ENCODE measurements at places on chromosomes 7 and 10.

- DNase-seq = no peak
Observed at GRCh38 chr10:3566627-3567026, 218.4 kb downstream of the KLF6 start.

- DNase-seq = no peak
Observed at GRCh38 chr10:110147961-110148360, 59.4 kb upstream of the MXI1 start.

GRCh38 chr10:87991946-87992345, 128.5 kb downstream of the PTEN start:
- no peak for DNase-seq

DNA sequence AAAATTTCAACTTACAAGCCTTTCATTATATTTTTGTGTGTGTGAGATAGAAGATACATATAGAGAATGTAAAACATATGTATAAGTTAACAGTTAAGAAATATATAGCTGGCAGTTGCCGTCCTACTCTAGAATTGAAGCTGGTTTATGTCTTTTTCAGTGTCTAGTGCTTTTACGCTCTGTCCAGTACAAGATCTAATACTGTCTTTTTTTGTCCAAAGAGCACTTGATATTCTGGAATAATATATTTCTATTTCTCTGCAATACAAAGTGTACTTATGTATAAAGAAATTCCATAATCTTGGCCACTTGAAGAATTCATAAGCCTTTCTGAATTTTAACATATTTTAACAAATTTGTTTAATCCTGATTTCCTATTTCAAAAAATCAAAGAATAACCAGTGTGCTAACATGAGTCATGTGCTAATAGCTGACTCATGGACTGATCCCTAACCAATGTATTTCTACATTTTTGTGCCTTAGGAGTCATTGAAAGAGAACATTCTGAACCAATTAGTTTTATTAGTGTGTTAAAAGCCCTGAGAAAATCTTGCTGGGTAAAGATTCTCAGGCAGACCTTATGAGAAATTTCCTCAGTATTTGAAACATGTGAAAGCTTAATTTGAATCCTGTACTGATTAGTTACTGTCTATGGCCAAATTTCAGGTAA, 73.2 kb upstream of the CCAR1 start:
- DNase-seq = no peak

DNA sequence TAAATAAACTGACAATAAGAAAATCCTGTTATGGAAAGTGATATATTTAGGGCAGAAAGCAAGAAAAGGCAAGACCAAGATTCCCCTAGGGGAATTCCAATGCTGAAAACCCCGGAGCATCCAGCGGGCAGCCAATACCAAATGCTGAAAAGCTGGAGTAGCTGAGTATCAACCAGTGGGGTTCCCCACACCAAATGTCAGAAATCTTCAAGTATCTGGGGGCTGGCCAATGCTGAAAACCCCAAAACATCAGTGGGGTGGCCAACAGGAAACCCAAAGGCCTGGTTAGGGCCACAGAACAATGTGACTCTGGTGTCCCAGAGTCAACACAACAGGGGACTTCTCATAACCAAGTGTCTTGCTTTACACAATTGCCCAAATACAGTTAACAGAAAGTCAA, 271.8 kb upstream of the CACNA2D1 start:
- no peak for DNase-seq

DNA sequence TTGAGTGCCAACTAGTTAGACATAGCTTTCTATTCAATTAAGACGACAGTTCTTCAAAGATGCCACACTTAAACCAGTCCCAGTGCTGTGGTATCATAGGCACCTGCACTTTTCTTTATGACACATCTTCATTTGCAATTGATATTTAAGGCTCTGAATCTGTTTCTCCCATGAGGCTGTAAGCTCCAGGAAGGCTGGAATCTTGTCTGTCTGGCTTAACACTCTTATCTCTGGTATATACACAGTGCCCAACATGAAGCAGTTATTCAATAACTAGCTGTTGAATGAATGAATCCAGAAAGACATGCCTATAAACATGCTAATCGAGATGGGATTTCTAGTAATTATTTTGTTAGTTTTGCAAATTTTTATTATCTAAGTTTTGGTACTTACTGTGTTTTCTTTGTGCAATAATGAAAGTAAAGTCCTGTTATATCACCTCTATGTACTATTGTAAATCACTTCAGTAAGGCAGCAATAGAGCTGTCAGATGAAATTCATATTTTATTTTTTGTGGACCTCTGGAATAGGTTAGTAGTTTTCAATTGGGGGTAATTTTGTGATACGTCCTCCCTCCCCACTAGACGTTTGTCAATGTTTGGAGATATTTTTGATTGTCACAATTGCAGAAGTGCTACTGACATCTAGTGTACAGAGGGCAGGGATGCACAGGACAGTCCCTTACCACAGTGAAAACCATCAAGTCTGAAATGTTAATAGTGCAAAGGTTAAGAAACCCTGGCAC, 51.3 kb upstream of the STEAP4 start:
- no peak for DNase-seq

- no peak for DNase-seq
Observed at GRCh38 chr10:85012305-85012704, 683.9 kb downstream of the CCSER2 start.

Data from stimulated activated CD4-positive, alpha-beta T cell treated with anti-CD3 and anti-CD28 coated beads, Interleukin-4, amount 100 ng/mL, for 48 hours (primary cell).